A549 treated with CORT108297 at 1 μM for 4 hours (cell line): ENCODE measurements at places on chromosomes 7 and 10. TPM values are rescaled to one million over a fixed set of nuclear protein-coding genes. Genes with fewer than 3 reads are reported as not detected.

Gene CYP3A4
- 0.05 TPM in 1 of 5 replicates, not detected in the others for total RNA-seq

Gene FAM25G
- total RNA-seq = 1.1 to 1.8 TPM (median 1.5 TPM) in 3 of 5 replicates, not detected in the others

Gene POR
- 134 to 172 TPM (median 166 TPM) in 5 replicates for total RNA-seq

Gene YKT6
- 117 to 126 TPM (median 120 TPM) in 5 replicates for total RNA-seq

Gene CHST3
- total RNA-seq = 34.1 to 43.0 TPM (median 35.6 TPM) in 5 replicates

Gene PNLIPRP3
- total RNA-seq = 0.03 TPM in 1 of 5 replicates, not detected in the others

Gene SFTPA1
- not detected in 5 replicates for total RNA-seq

Gene GPC2
- 0.82 to 1.5 TPM (median 1.1 TPM) in 5 replicates for total RNA-seq

Gene MMRN2
- total RNA-seq = 0.58 to 1.5 TPM (median 0.73 TPM) in 5 replicates

Gene EPHB6
- 0.24 to 0.44 TPM (median 0.32 TPM) in 5 replicates for total RNA-seq

Gene FOXP2
- total RNA-seq = not detected in 5 replicates

Gene TMEM229A
- not detected in 5 replicates for total RNA-seq

Gene RGR
- not detected in 5 replicates for total RNA-seq

Gene ST8SIA6
- total RNA-seq = 0.03 to 0.08 TPM (median 0.04 TPM) in 3 of 5 replicates, not detected in the others

Gene ENTPD1
- total RNA-seq = 0.02 to 0.05 TPM in 2 of 5 replicates, not detected in the others

Gene CRHR2
- total RNA-seq = not detected in 5 replicates

Gene ATP6V0E2
- 46.9 to 68.8 TPM (median 61.9 TPM) in 5 replicates for total RNA-seq

Gene CFAP46
- total RNA-seq = 1.0 to 1.9 TPM (median 1.5 TPM) in 5 replicates
